ENCODE measurements at places on chromosomes 12 and 14. TPM values are rescaled to one million over a fixed set of nuclear protein-coding genes. Genes with fewer than 3 reads are reported as not detected.

Gene KRT73
- total RNA-seq, result not detected

Gene KCNA5
- total RNA-seq, result 2.9 TPM

Gene CBLN3
- total RNA-seq, result 0.91 TPM

Gene PIK3C2G
- 10.5 TPM for total RNA-seq

Gene CARMIL3
- total RNA-seq, result 34.0 TPM

Gene TMEM52B
- 0.27 TPM for total RNA-seq

Gene CD9
- 30.5 TPM for total RNA-seq

Gene PSMC6
- total RNA-seq, result 95.9 TPM

Gene GPRC5D
- total RNA-seq, result not detected

Gene ANHX
- total RNA-seq, result not detected

Gene DEGS2
- total RNA-seq, result 2.0 TPM

Gene BHLHE41
- 6.6 TPM for total RNA-seq

Gene PRH1
- 105 TPM for total RNA-seq

Gene NKX2-1
- not detected for total RNA-seq

- DNase-seq, result no peak
Observed at GRCh38 chr12:29113101-29113500, 36.0 kb upstream of the FAR2 start.

DNA sequence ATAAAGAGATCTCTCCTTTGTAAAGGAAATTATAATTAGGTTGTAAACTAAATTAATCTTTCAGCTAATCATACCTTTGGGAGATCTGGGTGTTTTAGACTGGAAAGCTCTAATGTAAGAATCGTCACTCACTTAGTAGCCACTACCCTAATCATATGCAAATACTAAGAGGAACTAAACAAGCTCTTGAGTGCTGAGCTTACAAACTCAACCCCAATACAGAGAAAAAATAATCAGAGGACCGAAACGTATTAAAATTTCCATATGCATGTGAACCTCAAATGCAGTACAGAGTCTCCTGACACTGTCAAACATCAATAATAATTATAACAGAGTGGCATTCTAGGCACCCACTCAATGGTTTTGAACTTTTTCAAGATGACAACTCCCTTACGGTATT lies 235.3 kb upstream of the FOXN3 start:
- DNase-seq, result no peak

DNA sequence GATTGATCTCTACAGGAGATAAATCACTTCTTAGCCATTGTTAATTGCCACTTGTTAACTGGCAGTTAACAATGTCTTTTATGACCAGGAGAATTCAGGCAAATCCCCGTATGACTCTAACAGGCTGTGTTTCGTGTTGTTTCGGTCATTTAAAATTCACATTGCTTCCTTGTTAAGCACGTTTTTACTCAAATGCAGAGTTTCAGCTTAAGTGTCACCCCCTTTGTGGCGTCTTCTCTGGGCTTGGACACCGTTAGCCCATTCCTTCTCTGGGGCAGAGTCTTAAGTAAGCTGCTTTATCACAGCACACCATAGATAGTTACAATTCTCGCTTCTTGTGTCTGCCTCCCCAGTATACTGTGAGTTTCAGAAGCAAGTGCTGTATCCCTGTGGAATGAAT lies 205.4 kb downstream of the EPS8 start:
- no peak for DNase-seq

- DNase-seq, result no peak
Observed at GRCh38 chr14:95328729-95329503, 9.2 kb upstream of the CLMN start.

- no peak for DNase-seq
Observed at GRCh38 chr12:109701064-109701463, 12.6 kb upstream of the FAM222A start.

- no peak for DNase-seq
Observed at GRCh38 chr14:53882684-53883083, 73.9 kb downstream of the BMP4 start.

DNA sequence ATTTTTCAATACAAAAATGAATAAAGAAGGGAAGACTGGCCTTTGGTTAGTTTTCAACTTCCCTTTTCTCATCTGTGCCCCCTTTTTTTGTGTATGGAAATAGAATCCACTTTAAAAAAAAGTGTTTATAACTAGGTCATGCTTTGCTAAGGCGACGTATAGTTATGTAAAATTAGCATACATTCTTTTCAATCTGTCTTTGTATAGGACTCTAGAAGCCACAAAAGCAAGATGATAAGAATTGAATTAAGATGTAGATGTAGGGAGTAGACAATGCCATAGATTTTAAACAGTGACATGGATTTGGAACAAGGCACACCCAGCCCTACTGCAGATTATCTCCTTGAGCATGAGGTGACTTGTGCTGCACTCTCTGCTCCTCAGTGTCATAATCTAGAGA lies 354.3 kb downstream of the TMTC2 start:
- DNase-seq, result no peak

DNA sequence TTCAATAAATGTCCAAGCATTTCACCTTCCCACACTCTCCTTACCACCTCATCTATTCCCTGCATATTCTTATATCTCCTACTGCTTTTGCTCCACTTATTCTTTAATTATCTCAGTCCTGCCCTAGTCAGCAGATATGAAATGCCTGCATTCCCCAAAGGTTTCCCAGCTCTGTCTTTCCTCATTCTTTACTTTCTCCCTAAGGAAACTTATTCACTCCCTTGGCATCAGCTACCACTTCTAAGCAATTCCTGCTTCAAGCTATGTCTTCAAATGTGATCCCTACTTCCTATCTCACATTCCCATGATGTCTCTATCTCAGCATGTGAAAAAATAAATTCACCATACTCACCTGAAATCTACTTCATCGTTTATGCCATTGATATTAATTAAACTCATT lies 111.8 kb downstream of the CAPZA3 start:
- no peak for DNase-seq

DNA sequence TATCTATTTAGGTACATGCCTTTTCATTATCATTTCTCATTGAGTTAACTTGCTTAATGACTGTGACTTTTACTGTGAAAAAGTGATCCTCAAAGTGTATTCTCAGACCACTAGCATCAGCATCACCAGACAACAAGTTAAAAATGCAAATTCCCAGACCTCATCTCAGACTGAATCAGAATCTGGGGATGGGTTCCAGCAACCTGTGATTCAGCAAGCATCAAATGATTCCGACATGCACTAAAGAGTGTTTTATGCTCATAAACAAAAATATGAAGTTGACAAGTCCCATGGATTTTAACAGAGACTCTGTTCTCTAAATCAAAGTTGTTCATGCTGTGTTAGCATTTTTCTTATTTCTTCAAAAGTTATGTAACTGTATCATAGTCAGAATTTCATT lies 130.6 kb downstream of the BCAT1 start:
- no peak for DNase-seq

- peak; percentile 5 for DNase-seq
Observed at GRCh38 chr14:72000907-72001306, 68.7 kb downstream of the RGS6 start.

- no peak for DNase-seq
Observed at GRCh38 chr12:129651951-129652350, 251.9 kb downstream of the TMEM132D start.

DNA sequence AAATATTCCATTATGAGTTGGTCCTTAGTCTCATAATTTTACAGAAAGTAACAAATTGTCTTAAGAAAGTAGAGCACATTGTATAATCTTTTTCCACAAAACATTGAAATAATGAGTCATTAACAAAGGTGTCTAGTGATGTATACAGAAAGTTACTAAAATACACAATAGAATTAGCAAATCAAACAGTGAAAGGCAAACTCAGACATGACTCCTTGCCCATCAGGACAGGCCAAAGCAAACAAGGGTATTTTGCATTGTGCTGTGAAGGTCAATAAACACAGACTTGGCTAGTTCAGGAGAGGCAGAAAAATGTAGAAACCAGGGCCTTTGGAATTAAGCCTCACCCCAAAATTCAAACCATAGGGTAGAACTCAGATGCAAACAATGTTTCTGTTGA lies 37.3 kb downstream of the SIX4 start:
- no peak for DNase-seq

- DNase-seq, result no peak
Observed at GRCh38 chr12:73372856-73373255, 1100.7 kb downstream of the TRHDE start.

GRCh38 chr12:38110026-38110699 lies 206.4 kb upstream of the ALG10B start:
- no peak for DNase-seq

GRCh38 chr12:103964805-103965204 lies 867 bp upstream of the TDG start:
- DNase-seq, result no peak

DNA sequence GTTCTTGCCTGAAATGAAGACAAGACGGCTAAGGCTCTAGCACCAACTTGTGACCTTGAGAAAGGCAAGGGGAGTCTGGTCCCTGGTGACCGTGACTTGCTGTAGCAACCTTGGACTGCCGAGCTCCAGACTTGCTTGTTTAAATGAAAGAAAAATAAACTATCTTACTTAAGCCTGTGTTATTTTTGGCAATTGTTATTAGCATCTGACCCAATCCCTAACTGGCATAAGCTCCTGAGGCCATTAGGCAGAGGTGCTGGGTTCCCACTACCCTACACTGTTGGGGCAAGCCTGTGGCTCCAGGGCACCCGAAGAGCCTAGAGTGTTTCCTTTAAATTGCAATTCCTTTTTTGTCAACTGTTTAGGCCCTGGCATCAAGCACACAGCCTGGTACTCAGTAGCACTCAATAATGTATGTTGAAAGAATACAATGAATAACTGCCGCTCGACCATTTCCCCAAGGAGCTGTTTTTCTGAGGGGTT lies 106.9 kb upstream of the HIF1A start:
- DNase-seq, result no peak

- DNase-seq, result no peak
Observed at GRCh38 chr12:4027412-4027811, 154.2 kb upstream of the PARP11 start.

DNA sequence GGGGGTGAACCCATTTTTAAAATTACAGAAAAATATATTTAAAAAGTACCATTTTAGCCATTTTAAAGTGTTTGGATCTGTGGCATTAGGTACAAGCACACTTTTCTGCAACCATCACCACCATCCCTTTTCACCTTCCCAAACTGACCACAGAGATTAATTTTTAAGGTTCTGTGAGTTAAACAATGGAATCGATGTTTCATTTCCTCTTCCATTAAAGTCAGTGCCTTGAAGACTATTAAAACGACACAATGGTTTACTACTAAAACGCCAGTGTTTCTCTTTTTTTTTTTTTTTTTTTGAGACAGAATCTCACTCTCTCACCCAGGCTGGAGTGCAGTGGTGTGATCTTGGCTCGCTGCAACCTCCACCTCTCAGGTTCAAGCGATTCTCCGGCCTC lies 78.1 kb upstream of the GPR68 start:
- no peak for DNase-seq

DNA sequence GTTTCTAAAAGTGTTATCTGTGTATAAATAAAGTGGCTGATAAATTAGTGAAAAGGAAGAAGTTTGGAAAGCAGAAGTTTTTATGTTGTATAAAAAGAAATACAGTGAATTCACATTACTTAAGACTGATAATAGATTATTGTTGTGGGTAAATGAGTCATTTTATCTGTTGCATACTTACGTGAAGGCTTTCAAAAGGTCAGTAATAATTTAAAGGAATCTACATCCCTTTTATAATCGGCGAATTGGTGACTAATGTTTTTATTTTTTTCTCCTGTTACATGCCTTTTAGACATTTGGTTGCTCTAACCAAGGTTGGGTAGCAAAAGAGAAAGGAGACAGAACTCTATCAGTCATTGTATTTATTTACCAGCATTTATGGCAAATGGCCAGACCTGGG lies 155.9 kb downstream of the SLC41A2 start:
- DNase-seq, result no peak

GRCh38 chr12:43795716-43796280 lies 10.3 kb downstream of the TWF1 start:
- no peak for DNase-seq

DNA sequence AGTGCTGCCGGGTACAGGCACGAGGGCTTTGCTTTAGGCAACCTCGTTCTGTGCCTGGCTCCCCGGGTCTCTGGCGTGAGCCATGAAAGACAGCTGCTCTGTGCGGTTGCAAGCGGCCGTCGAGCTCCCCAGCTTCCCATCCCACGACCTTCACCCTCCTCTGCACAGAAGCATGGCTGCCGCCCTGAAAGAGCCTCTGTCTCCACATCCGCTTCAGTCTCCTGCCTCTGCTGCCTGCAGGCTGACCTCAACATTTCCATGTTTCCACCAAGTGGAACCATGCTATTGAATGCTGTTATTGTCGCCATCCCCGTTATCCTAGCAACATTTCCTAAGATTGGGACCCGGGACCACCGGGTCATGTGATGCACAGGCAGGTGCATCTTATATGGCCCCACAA lies 57.1 kb downstream of the KDM2B start:
- DNase-seq, result no peak

DNA sequence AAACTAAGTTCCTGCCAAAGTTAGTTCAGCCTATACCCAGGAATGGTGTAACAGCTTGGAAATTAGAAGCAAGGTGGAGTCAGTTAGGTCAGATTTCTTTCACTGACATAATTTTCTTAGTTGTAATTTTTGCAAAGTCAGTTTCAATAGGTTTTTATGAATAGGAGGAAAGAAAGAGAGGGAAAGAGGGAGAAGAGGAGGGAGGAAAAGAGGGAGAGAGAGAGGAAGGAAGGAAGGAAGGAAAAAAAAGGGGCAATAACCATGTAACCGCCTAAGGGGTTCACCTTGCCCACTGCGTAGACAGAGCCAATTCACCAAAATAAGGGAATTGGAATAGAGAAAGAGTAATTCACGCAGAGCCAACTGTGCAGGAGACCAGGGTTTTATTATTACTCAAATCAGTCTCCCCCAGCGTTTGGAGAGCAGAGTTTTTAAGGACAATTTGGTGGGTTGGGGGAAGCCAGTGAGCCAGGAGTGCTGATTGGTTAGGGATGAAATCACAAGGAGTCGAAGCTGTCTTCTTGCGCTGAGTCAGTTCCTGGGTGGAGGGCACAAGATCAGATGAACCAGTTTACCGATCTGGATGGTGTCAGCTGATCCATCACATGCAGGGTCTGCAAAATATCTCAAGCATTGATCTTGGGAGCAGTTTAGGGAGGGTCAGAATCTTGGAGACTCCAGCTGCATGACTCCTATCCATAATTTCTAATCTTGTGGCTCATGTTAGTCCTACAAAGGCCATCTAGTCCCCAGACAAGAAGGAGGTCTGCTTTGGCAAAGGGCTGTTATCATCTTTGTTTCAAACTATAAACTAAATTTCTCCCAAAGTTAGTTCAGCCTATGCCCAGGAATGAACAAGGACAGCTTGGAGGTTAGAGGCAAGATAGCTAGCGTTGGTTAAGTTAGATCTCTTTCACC lies 126.0 kb upstream of the AMIGO2 start:
- no peak for DNase-seq

DNA sequence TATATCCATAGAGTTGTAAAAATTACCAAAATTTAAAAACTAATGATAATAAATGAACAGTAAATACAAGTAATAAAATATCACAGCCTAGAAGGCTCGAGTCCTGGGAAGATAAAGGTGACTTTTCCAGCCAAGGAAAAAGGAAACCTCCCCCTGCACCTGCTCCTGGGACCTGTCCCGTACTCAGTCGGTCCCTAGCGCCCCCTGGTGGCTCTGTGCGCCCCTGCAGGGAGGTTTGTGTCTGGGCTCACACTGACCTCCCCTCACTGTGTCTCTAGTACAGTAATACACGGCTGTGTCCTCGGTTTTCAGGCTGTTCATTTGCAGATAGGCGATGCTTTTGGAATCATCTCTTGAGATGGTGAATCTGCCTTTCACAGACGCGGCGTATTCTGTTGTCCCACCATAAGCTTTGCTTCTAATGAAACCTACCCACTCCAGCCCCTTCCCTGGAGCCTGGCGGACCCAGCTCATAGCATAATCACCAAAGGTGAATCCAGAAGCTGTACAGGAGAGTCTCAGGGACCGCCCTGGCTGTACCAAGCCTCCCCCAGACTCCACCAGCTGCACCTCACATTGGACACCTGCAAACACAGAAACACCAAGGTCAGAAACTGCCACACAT lies 1030.4 kb downstream of the TMEM121 start:
- no peak for DNase-seq
